ENCODE measurements at places on chromosomes 4 and X.

GRCh38 chrX:67622053-67622585, 78.3 kb downstream of the AR start:
- no peaks in the 10 kb centered on the region for H3K4me1 ChIP-seq
- H3K36me3 ChIP-seq: no peaks in the 10 kb centered on the region
- H3K27ac ChIP-seq: no peak overlapping the region
- DNase-seq: no peak
- no peaks in the 10 kb centered on the region for H3K27me3 ChIP-seq

- DNase-seq: no peak
- peaks cover 8% of the 10 kb centered on the region for H3K4me1 ChIP-seq
- no peaks in the 10 kb centered on the region for H3K36me3 ChIP-seq
- H3K27me3 ChIP-seq: no peaks in the 10 kb centered on the region
These were observed 8.5 kb upstream of the TMPRSS11D start for GRCh38 chr4:67892253-67892652.

- DNase-seq: no peak
- no peak overlapping the region for H3K4me3 ChIP-seq
- no peaks in the 10 kb centered on the region for H3K36me3 ChIP-seq
- H3K27ac ChIP-seq: no peak overlapping the region
- H3K4me1 ChIP-seq: no peaks in the 10 kb centered on the region
These were observed 127.8 kb upstream of the METTL14 start for GRCh38 chr4:118557298-118557851.

DNA sequence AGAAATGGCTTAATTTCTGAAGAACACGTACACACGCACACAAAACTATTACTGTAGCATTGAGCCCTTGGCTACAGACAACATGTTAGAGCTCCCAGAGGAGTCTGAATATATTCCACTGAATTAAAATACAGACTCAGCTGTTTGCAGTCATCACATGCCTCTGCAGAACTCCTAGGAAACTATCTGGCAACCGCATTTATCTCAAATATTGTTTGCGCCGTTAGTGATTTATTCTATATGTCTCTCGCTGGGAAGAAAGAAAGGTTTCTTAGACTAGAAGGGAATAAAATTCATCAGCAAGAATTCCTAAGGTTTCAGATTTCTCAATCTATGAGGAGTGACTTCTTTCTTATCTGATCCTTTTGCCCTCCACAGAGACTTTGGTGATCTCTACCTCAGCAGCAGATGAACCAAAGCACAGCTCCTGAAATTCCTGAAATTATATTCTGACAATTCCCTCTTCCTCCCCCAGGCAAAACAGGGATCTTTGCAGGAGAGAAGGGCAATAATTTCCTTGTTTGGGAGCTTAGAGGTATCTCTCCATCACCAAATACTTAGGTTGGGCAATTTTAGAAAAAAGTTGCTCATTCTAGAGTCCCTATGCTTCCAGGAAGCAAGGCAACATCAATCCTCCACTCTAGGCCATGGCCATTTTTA, 199.2 kb downstream of the APBB2 start:
- H3K27ac ChIP-seq: peak overlapping the region; percentile 65
- peaks cover 3% of the 10 kb centered on the region for H3K4me1 ChIP-seq
- H3K4me3 ChIP-seq: no peak overlapping the region
- H3K27me3 ChIP-seq: no peaks in the 10 kb centered on the region

DNA sequence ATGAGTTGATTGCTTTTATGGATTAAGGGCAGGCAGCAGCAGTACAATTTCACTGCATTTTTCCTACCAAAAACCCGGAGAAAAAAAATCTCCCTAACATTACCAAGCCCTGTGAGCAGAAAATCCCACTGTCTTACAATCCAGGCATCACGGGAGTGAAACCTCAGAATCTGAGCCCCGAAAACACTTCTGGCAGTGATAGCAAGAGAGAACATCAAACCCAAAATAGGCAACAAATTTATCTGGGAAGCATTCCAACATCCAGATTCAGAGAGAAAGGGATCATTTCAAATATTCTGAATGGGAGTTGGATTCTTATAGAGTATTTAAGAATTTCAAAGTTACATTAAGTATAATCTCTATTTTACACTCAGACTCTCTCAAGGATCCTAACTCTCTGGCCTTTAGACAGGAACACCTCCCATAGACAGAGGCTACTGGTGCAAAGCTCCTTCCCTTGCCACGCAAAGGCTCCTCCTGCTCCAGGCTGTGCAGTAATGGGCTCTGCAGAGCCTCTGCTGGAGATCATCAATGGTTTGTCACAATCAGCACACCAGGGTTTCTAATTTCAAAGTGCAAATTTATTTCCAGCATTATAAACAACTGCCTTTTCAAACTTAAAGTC, 256.9 kb downstream of the PARM1 start:
- H3K4me1 ChIP-seq: peaks cover 2% of the 10 kb centered on the region
- H3K4me3 ChIP-seq: no peak overlapping the region

Measured in endodermal cell (in vitro differentiated cells).